Muscle of back (tissue), 13 donors: ENCODE measurements at places on chromosomes 3 and 15.

DNA sequence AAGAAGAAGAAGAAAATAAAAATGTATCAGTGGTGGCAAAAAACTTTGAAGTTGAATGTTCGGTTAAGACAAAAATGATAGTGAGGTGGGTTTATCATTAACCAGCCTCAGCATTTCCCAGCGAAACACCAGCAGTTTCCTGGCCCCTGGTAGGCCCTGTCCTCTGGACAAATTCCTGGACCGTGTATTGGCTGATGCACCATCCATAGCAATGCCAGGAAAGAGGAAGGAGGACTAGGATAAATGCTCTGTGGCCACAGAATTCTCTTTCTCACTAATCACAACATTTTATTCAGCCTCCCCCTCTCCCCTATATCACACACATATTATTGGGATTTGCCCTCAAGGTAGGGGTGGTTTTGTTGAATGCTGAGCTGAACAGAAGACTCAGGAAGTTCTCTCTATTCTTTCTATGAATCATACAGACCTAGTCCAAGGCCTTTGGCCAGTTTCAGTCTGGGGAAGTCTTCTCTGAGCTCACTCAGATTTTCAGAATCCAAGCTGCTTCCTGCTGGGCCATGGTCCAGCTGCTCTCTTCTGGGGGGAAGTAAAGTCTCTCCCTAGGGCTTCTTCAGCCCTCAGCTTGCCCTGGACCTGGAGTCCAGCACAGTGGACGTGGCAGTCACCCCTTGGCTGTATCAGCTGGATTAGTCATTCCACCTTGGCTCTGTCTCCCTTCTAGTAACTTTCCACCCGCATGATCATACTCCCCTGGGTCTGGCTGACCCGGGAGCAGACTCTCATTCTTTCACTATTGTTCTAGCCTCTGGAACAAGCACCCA lies 27.6 kb downstream of the SLC28A1 start:
- DNase-seq = peak; percentile 96

- no peak for DNase-seq
Observed at GRCh38 chr3:197365586-197365985, 67.2 kb upstream of the DLG1 start.

DNA sequence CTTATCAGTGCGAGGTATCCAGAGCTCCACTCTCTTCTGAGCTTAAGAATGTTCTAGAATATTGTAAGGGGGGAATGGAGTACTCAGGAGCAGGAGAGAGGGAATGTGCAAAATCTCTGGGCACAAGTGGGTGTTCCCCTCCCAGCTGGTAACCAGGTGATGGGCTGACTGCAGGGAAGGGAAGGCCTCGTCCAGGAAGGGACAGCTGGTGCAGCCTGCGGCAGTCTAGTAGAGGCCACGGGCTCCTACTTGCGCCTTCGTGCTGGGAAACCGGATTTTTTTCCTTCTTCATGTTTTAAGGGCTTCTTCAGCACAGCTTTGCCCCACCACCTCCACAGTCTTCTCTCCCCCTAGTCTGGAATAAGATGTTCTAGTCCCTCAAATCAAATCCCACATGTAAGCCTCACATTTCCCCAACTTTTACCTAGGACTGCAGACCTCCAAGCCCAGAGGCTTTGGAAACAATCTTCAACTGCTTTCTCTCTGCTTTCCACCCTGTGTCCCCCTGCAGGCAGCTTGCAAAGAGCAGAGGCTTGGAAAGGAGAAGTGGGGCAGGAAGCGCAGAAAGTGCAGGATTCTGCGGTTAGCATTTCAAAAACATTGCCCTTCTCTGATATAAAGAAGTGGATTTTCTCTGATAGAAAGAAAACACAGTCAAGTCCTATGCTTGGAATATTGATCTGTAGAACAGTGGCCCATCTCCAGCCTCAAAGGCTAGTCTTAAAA lies 11.9 kb upstream of the CGNL1 start:
- DNase-seq = peak; percentile 24

GRCh38 chr3:185460719-185461350 lies 38.0 kb downstream of the TMEM41A start:
- DNase-seq = no peak

DNA sequence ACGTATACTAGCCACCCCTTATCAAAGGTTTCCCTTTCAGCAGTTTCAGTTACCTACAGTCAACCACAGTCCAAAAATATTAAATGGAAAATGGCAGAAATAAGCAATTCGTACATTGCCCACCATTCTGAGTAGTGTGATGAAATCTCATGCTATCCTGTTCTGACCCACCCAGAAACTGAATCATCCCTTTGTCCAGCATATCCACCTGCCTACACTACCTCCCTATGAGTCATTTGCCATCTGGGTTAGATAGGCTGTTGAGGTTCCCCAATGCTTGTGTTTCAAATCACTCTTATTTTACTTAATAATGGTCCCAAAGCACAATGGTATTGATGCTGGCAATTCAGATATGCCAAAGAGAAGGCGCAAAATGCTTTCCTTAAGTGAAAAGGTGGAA lies 15.3 kb upstream of the PHC3 start:
- no peak for DNase-seq

- DNase-seq = peak; percentile 88
Observed at GRCh38 chr15:75454471-75455378, 3.2 kb upstream of the SIN3A start.
